Globus pallidus (tissue), 1 donor: ENCODE measurements at places on chromosomes 11 and 22.

DNA sequence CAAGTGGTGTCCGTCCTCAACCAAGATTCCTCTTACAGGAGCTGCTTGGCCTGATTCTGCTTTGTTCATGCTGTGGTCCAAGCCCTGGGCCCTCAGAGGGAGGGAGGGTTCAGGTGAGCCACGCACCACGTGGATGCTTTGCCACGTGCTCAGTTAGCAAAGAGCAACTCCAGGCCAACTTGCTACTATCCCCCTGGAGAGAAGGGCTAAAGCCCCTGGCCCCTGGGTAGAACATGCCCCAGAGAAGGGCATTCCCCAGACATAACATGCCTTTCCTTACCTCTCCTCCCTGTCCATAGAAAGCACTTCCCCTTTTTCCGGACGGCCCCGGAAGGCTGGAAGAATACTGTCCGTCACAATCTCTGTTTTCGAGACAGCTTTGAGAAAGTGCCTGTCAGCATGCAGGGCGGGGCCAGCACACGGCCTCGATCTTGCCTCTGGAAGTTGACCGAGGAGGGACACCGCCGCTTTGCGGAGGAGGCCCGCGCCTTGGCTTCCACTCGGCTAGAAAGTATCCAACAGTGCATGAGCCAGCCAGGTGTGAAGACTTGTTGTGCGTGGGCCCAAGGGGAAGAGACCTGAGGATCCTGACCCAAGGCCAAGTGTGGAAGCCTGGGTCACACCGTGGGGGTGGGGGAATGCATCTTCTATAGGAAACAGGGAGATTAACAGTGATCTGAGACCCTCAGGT is 8.8 kb downstream of the FOXR1 start:
- DNase-seq: no peak

DNA sequence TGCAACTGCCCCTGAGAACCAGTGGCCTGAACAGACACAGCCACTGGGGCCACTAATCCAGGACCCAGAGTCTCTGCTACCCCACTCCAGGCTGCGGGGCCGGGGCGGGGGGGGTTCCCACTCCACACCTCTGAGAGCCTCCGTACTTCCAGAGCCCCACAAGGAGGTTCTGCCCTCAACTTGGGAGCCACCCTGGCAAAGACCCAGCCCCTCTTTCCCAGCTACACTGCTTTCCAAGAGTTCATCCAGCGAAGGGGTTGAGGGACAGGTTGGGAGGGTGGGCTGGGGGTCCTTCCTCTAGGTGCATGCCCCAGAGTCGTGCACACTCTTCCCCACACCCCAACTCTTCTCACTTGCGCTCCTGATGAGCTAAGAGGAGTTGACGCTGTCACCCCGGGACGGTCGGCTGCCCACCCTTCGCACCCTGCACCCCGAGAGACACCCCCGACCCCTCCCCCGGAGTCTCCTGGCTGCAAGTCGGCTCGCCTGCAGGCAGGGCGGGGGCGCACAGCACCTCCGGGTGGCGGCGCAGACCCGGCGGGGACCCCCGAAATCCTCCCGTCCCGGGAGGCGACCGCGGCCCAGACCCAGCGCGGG is 531 bp downstream of the RAB3IL1 start:
- no peak for DNase-seq

DNA sequence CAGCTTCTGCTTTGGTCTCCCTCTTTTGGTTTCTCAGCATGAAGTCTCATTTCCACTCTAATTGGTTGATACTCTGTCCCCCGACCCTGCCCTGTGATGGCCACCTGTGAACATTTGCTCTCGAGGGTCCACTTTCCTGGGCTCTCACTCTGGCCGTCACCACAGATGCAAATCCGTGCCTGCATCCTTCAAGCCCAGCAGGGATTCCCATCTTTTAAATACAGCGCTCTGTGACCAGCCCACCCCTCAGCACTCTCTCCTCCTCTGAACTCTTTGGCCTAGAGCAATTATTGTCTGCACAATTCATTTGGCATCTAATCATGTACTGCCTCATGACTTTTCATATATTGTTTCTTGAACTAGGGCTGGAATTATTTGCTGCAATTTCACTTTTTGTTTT is 26.0 kb downstream of the PKNOX2 start:
- DNase-seq: no peak

DNA sequence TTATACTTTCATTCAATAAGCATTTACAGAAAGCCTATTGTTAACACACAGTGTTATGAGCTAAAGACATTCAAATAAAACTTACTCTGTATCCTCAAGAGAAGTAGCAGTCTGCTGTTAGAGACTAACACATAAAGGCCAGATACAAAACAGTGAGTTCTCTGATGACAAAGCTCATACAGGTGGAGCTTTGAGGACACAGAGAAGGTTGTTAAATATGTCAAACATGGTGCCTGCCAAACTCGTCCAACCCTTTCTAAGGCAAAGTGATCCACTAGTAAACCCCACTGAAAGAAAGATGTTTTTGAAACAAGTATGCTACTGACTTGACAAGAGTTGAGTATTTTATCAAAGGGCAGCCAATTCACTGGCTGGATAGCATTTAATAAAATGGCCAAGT is 70.1 kb downstream of the C2CD3 start:
- DNase-seq: no peak

GRCh38 chr11:116500947-116501602 is 271.7 kb downstream of the BUD13 start:
- peak; percentile 20 for DNase-seq

DNA sequence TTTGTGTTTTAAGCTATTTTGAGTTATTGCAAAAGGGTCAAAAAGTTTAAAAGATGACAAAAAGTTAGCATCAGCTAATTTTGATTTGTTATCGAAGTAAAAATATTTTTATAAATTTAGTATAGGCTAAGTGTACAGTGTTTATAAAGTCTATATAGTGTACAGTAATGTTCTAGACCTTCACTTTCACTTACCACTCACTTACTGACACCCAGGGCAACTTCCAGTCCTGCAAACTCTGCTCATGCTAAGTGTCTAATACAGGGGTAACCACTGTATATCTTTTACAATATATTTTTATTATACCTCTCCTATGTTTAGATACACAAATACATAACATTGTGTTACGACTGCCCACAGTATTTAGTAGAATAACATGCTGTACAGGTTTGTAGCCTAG is 59.7 kb downstream of the PDGFD start:
- DNase-seq: no peak

GRCh38 chr11:11756718-11757117 is 85.1 kb upstream of the USP47 start:
- DNase-seq: no peak

DNA sequence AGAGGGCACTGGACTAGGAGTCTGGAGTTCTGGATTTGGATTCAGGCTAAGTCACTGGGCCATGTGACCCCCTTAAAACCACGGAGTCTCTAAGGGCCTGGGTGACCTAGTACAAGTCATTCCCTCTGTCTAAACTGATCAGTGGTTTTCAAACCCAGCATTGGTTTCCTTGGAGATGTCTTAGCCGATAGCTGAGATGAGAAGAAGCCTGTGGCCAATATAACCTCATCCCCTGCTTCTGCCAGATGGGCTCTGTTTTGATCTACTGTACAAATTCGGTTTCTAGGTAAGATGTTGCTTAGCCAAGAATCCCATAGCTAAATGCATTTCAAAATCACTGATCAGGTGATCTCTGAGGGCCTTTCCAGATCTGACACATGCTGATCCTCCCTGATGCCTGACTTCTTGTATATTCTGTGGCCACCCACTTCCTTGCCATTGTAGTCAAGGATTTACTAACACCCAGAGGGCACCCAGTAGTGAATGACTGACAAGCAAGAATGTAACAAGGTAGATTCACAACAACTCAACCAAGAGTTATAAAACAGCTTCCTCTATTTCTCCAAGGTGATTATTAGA is 53.1 kb downstream of the GALNT18 start:
- no peak for DNase-seq

- DNase-seq: no peak
Measured at GRCh38 chr11:12238420-12238819, 128.0 kb downstream of the MICAL2 start.

- no peak for DNase-seq
Measured at GRCh38 chr22:35065183-35065582, 775 bp upstream of the ISX start.

- DNase-seq: peak; percentile 7
Measured at GRCh38 chr11:130071211-130071712, 1.6 kb downstream of the APLP2 start.

- DNase-seq: no peak
Measured at GRCh38 chr22:50470491-50470890, 4.3 kb downstream of the SBF1 start.

DNA sequence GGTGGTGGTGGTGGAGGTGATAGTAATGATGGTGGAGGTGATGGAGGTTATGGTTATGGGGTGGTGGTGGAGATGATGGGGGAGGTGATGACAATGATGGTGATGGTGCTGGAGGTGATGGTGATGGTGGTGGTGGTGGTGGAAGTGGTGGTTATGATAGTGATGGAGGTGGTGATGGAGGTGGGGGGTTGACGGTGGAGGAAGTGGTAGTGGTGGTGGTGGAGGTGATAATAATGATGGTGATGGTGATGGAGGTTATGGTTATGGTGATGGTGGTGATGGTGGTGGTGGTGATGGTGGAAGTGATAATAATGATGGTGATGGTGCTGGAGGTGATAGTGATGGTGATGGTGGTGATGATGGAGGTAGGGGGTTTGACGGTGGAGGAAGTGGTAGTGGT is 16.9 kb upstream of the WNT7B start:
- no peak for DNase-seq

DNA sequence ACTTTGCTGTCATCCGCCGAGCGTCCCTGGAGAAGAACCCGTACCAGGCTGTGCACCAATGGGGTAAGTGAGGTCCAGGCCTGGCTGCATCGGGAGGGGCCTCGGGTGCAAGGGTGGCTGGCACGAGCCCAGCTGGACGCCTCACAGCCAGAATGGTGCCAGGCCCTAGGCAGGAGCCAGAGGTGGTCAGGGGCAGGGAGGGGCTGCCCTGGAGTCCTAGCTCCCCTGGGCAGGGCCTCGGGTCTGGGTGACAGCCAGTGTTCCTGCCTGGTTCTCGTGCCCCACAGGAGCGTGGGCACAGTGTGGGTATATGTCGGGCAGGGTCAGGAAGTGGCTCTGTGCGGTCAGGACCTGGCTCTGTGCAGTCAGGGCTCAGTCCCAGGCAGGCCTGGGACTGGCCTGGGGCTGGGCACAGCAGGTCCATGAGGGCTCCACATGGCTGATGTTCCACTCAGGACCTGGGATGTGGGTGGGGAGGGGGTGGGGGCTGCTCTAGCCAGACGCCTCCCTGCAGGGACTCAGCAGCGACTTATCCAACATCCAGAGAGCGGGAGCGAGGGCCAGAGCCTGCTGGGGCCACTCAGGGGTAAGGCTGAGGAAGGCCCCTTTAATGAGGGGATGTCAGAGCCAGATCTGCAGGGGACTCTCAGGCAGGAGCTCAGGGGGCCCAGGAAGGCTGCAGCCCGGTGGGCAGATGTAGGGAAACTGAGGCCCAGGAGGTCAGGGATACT is 1.2 kb downstream of the TSPAN32 start:
- DNase-seq: no peak

GRCh38 chr11:93000511-93001476 is 31.3 kb downstream of the MTNR1B start:
- DNase-seq: no peak

DNA sequence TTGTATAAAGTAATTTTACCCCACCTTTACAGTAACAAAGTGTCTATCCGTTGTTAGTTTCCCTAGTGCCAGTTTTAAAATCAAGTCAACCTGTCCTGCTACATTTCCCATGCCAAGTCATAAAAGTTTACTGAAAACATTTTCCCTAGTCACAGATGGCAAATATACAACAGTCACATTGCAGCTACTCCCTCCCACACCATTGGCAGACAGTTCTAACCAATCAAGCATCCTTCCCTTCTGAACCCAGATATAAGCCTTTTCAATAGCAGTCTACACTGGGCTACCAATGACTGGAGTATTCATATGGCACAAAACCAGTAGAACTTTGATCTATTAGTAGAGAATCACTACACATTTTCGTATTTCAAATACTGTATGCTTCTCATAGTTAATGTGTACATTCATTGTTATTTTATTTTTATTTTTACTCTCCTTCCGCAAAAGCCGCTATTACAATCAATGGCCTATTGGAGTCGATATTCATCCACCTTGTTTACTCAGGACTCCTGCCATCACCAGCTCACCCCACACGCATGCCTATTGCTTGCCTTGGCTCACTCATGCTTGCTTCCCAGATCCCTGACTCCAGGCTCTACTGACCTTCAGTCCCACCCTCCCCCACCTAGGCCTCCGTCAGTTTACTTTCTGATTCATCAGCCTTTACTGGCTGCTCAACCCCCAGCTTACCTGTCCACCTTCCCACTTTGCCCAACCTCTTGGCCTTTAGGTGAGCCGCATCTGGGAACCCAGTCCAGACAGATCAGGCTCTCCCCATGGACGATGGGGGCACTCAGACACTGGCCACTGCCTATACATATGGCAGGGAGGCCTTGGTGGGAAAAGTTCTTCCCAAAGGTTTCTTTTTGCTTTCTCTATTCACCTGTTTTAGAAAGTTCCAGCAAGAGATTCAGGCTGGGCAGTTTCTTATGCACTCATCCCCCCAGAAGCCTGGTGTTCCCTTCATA is 408.4 kb downstream of the SOX6 start:
- no peak for DNase-seq

DNA sequence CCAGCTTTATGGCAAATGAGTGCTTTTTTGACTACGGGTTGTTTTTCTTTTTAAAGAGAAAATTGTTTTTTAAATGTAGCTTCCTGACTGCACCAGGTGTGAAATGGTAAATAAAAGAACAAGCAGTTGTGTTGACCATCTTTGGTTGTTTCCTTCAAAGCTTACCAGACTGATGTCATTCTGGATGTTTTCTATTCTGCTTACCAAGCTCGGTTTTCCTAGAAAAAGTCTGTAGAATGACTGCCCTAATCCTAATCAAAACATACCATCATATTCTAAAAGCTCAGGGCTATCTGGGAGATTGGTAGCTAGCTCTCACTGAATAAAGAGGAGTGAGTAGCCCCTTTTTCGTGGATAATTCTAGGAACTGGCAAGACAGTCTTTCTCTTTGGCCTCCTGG is 77.7 kb downstream of the GAB2 start:
- no peak for DNase-seq

GRCh38 chr22:32951807-32952153 is 106.4 kb downstream of the SYN3 start:
- no peak for DNase-seq

- no peak for DNase-seq
Measured at GRCh38 chr22:27011133-27011532, 353.7 kb downstream of the MIAT start.

GRCh38 chr22:20423906-20424551 is 13.6 kb downstream of the SCARF2 start:
- peak; percentile 47 for DNase-seq

DNA sequence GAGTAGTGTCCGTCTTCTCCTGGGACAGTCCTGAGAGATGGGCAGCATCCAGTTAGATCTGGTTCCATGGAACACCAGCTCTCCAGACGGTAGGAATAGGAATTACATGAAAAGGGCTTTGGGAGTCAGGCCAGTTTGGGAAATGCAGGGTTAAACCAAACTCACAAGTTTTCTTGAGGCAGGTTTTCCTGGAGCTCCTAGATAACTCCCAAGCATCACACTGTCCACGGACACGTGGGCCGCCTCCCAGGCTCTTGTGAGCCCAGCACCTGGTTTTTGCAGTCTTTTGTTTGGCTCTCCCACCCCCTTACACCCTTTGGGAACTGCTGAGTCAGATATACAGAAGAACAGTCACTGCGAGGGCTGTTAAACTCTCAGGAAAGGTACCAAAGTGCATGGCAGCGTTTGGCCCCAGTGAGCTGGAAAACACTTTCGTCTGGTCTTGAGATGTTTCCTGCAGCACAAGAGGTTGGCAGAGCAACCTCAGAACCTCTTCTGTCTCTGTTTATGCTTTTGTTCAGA is 90.0 kb downstream of the BCR start:
- DNase-seq: peak; percentile 41

- no peak for DNase-seq
Measured at GRCh38 chr11:82858133-82858532, 42.1 kb downstream of the PRCP start.

- DNase-seq: no peak
Measured at GRCh38 chr22:50548040-50548920, 2.6 kb downstream of the KLHDC7B start.
